ENCODE measurements at places on chromosomes 11 and 22.

GRCh38 chr11:61118004-61118403, 15.7 kb downstream of the CD5 start:
- no peak for DNase-seq

GRCh38 chr22:21628386-21629254, 1.2 kb downstream of the YDJC start:
- DNase-seq: no peak

DNA sequence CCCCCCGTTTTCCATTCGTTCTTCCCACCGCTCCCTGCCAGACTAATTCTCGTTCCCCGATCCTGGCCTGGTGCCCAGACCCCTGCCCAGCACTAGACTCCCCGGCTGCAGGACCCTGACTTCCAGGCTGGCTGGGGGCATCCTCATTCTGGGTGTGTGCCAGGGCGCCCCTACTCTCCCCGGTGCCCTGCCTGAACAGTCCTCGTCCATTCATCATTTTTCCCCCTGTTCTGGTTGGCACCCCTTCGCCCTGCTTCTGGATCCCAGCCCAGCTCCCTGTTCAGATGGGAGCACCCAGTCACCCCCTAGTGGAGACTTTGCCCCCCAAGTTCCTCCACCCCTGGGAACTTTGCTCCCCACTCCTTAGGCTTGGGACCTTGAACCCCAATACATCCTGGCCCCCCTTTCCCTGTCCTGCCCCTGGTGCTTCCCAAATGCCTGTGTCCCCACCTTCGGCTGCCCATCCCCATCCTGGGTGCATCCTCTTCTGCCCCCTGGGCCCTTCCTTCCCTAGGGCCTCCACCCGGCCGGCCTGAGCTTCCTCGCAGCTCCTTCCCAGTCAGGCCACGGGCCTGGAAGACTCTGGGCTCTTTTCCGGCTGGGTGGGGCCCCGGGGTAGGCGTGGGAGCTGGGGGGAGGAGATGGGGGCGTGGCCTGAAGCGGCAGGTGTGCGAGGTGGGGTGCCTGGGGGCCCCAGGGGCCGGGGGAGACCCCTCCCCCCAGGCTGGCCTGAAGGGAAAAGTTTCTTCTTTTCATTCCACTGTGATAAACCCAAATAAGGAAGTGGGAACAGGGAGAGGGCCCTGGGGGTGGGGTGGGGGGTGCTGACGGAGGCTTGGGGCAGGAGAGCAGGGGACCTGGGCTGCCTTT, 908 bp downstream of the PLCB3 start:
- DNase-seq: no peak

DNA sequence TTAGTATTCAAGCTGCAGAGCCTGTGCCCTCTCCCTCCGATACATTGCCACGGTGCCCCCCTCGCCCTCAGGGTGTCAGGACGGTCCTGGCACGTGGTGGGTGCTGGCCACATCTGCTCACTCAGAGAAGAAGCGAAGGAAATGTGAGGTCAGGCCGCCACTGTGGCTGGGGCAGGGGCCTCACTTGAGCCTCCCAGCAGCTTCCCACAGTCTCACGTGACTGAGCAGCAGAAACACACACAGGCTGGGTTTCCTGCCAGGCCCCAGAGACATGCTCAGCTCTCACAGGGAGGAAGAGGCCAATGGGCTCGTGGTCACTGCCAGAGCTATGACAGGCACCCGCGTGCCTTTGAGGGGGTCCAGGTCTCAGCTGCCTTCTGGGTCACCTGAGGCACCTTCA, 37.9 kb upstream of the PRR5 start:
- peak; percentile 74 for DNase-seq

GRCh38 chr11:34537636-34538035, 24.0 kb upstream of the ELF5 start:
- no peak for DNase-seq

DNA sequence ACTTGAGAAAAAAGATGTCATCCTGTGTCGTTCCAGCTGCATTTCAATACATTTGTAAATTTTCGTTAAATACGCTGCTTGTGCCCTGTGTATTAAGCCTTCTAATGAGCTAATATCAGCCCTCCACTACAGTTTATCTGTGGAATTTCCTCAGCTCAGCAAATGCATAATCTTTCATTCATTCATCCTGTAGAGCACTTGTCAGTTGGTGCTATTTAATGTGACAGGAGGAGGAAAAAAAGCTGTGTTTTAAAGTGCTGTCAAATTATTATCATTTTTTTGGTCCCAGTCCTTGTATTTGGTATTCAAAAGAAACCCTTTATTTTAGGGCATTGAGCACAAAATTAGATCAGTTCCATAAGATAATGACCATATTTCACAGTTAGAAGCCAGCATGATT, 184.7 kb downstream of the FAT3 start:
- no peak for DNase-seq

DNA sequence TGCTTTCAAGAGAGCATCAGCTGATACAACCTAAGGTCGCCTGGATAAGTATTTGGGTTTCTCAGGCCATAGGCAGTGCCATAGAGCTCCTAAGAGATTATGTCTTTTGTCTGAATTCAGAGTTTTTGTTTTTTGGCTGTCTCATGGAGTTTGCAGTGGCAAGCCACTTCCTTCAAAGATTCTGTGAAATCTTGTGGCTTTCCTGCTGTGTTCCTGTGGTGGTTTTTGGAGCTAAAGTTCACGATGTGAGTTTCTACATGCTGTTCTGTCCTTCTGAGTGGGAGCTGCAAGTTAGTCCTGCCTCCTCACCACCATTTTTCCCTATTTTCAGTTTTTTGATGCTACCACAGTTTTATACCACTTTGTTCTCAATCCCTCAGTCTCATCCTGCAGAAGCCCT, 111.4 kb downstream of the COMMD9 start:
- DNase-seq: no peak

DNA sequence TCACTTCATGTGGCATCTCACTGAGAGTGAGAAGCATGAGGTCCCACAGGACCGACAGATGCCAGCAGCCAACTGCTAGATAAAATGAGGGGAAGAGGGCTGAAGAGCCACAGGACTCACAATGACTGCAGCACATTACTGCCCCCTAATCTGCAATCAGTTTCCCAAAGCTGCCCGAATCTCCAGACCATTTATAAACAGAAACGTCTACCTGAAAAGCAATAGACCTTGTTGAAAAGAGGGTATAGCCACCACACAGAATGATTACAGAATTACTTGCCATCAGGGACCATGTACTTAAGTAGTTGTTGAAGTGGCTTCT, 12.4 kb upstream of the TEF start:
- no peak for DNase-seq

DNA sequence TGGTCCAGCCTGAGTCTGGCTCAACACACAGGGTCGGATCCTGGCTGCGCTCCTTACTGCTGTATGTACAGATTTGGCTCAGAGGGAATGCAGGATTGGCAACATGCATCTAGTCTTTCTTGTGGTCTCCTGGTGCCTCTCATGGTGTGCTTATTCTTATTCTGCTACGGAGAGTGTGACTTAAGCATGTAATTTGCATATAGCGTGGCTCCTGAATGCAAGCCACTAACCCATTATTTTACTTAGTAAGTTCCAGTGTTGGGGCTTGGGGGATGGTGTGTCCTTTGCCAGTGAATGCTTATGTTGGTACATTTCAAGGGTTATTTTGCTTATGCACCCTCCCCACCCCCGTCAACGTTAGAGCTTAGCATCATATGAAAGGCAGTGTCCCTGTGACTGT, 51.2 kb downstream of the PTPRJ start:
- DNase-seq: no peak

DNA sequence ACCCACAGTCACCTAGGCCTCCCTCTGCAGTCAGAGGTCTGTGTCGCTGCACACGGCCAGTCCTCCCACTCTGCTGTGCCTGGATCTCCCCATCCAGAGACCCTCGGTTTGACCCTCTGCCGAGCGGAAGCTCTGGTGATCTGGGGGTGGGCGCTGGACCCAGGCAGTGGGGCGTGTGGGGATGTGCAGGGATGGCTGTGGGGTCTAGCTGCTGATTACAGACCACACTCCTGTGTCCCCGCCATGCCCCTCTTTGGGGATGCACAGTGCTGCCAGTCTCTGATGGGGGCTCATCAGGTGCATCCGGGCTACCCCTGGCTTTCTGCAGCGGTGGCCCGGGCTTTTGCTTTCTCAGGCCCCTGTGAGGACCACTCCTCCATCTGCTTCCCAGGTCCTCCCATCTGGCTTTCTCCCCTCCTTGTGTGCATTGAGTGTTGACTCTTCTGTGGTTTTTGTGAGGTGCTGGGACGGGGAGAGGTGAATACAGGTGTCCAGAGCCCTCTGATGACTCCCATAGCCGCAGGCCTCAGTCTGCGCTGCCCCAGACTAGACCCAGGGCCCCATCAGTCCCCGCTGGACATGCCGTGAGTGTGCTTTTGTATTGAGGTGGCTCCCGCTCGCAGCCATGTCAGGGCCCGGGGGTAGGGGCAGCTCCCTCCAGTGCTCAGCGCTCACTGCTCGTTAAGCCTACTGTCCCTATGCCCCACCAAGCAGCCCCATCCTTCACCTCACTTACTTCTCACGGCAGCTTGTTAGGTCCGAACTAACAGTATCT, 251.6 kb downstream of the TBC1D22A start:
- DNase-seq: no peak

DNA sequence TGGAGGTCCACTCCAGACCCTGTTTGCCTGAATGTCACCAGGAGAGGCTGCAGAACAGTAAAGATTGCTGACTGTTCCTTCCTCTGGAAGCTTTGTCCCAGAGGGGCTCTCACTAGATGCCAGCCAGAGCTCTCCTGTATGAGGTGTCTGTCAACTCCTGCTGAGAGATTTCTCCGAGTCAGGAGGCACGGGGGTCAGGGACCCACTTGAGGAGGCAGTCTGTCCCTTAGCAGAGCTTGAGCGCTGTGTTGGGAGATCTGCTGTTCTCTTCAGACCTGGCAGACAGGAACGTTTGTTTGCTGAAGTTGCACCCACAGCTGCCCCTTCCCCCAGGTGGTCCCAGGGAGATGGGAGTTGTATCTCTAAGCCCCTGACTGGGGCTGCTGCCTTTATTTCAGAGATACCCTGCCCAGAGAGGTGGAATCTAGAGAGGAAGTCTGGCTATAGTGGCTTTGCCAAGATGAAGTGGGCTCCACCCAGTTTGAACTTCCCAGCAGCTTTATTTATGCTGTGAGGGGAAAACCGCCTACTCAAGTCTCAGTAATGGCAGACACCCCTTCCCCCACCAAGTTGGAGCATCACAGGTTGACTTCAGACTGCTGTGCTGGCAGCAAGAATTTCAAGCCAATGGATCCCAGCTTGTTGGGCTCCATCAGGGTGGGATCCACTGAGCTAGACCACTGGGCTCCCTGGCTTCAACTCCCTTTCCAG, 99.4 kb downstream of the PDE3B start:
- DNase-seq: no peak
